ENCODE measurements at places on chromosomes 3 and 15.

DNA sequence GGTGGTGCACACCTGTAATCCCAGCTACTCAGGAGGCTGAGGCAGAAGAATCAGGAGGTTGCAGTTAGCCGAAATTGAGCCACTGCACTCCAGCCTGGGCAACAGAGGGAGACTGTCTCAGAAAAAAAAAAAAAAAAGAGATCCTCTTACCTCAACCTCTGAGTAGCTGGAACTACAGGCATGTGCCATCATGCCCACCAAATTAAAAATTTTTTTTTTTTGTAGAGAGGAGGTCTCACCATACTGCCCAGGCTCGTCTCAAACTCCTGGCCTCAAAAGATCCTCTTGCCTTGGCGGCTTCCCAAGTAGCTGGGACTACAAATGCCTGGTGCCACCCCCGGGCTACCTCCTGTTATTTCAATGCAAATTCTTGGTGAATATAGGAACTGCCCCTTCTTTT, 1.5 kb downstream of the UMPS start:
- no peak for DNase-seq

GRCh38 chr3:37266809-37267208, 92.4 kb upstream of the LRRFIP2 start:
- no peak for DNase-seq

GRCh38 chr3:28980631-28981030, 300.2 kb upstream of the RBMS3 start:
- no peak for DNase-seq

DNA sequence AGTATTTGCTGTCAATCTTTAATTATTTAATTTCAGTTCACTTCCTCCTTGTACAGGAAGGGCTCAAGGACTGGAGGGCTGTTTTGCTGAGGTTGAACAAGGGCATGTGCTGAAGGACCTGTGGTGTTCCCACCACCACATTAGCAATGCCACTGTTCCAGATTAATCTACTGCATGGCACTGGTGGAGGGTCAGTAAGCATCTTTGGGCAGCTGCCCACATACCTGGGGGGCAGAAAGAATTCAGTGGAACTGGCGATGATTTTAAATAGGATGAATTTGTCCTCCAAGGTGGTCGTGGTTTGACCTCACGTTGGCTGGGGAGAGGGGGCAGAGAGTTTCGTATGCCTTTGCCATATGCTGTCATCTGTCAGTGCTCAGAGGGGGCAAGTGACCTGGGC, 244.8 kb downstream of the TLE3 start:
- DNase-seq, result no peak

- DNase-seq, result no peak
These were observed 12.3 kb upstream of the BDH1 start for GRCh38 chr3:197567904-197568681.

DNA sequence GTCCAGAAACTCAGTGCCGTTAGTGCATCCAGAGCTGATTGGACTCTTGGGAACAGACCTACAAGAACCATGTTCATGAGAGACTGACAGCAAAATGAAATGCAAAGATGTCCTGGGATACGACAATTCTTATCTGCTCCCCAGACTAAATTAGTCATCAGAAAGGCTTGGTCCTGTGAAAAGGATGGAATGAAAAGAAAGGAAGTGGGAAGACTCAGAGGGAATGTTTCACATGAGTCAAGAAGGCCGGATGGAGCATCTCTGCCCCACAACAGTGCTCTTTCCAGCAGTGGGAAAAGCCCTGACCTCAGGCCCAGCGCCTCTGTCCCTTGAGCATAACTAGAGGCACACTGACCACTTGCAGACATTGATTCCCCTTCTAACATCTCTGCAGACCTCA, 39.3 kb upstream of the UACA start:
- no peak for DNase-seq

DNA sequence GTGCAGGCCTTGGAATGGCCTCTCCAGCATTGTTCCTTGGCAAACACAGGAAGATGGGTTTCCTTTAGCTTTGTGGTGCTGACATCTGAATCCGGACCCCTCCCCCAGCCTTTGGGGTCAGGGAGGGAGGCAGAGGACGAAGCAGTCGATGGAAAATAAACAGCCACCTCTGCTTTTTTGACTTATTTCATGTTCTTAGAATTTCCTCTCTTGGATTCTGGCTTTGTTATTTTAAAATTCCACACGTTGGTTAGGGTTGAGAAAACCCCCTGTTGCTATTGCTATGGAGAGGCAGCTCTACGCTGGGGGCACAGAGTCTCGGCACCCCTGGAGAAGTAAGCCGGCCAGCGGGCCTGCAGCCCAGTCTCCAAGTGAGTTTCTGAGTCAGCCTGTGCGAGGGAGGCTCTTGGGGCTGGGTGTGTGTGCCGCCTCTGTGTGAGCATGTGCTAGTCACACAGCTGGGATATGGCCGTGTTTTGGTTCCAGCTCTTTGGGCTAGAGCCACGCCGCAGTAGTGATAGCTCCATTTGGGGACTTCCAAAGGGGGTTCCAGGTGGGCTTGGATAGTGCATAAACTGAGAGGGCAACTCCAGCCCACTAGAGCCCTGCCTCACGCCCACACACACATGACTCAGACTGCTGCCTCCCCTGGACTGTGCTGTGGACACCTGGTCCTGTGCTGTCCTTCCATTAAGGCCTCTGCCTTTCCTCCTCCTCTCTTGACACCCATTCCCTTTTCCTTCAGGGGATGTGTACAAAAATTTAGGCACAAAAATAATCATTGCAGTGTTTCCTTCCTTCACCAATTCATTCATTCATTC, 58.8 kb downstream of the AMOTL2 start:
- DNase-seq, result no peak

DNA sequence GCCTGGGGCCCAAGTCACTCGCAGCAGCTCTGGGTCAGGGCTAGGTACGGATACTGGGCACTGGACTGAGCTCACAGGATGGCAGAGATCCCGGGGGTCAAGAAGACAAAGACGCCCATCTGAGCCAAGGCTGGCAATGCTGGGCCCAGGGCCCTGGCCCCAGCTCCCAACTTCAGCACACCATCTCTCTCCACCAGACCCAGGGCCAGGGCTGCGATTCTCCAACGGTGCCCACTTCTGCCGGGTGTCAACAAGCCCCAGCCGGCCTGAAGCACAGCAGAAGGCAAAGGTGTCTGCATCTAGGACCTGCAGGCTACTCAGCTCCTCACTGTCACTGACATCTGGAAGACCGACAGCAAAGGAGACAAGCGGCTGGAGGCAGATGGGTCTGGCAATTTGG, 8.6 kb downstream of the WDR73 start:
- DNase-seq, result no peak

DNA sequence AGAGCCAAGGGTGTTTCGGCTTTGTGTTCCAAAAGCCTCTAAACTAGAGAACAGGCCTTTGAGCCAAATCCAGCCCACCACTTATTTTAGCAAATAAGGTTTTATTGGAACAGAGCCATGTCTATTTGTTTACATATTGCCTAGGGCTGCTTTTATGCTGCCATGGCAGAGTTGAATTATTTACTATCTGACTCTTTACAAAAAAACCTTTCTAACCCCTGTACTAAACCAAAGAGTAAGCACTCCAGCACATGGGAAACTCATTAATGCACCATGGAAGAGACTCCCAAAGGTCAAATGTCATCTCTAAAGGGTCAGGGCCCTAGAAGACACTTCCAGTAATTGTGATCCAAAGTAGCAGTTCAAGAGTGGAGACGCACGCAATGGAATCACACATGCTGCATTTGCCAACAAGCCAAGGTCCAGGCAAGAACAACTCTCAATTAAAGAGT, 22.3 kb downstream of the OSBPL10 start:
- DNase-seq, result no peak

- DNase-seq, result no peak
These were observed 1.8 kb upstream of the UBE2E2 start for GRCh38 chr3:23201154-23201838.

- DNase-seq, result no peak
These were observed 190.7 kb upstream of the SGO1 start for GRCh38 chr3:20376665-20377217.

DNA sequence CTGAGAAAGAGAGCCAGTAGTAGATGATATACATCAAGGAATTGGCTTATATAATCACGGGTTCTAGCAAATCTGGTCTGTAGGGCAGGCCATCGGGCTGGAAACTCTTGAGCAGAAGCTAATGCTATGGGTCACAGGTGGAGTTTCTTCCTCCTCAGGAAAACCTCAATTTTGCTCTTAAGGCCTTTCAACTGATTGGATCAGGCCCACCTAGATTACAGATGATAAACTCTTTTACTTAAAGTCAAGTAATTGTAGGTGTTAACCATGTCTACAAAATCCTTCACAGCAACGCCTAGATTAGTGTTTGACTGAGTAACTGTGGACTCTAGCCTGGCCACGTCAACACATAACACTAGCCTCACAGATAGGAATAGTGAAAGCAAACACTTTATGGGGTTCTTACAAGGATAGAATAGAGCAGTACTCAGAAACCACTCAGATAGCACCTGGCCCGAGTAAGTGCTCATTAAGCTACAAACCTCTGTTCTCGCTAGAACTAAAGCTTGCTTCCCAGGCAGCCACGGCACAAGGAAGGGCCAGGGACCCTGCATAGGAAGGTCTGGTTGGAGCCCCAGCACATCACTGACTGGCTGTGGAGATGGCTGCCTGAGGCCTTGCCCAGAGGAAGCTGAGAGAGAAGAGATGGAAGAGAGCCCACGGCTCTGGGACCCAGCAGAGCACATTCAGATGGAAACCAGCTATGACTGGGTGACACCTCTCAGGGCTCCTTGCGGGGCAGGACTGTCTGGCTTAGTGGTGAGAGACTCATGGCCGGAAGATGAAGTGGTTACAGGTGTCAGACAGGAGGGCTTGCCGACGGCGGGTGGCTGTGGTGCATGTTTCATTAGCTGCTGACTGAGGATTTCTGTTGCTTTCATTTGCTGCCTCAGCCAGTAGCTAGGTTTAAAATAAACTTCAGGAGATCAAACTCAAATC, 202.5 kb upstream of the TLE3 start:
- no peak for DNase-seq

DNA sequence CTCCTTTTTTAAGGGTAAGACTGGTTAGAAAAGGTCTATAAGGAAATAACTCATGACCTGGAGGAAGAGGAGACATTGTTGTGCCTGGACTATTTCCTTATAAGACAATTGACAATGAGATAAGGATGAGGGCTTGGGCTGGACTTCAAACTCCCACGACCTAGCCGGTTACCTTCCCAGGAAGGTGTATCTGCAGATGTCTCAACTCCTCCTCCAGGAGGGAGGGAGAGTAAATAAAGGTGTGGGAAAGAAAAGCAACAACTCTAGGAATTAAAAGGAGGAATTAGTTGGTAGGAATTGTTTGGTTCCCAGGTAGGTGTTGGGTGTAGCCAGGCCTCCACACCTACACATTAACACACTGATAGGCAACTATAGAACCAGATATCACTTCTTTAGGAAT, 97.8 kb upstream of the TBL1XR1 start:
- no peak for DNase-seq

- no peak for DNase-seq
These were observed 22.0 kb downstream of the STARD5 start for GRCh38 chr15:81301815-81302399.

GRCh38 chr3:189961522-189962161, 159.1 kb downstream of the P3H2 start:
- DNase-seq, result peak; percentile 87

Measured in hematopoietic multipotent progenitor cell treated with erythropoietin and hydrocortisone succinate and interleukin-3 and kit ligand, for 4 days (in vitro differentiated cells).